ENCODE measurements at places on chromosomes 12 and 14.

- no peak for DNase-seq
Observed at GRCh38 chr14:93744176-93744575, 44.1 kb downstream of the PRIMA1 start.

GRCh38 chr14:105255021-105255507 is 6.7 kb downstream of the BTBD6 start:
- peak; percentile 21 for DNase-seq

GRCh38 chr14:104313674-104314073 is 175.3 kb downstream of the KIF26A start:
- no peak for DNase-seq

DNA sequence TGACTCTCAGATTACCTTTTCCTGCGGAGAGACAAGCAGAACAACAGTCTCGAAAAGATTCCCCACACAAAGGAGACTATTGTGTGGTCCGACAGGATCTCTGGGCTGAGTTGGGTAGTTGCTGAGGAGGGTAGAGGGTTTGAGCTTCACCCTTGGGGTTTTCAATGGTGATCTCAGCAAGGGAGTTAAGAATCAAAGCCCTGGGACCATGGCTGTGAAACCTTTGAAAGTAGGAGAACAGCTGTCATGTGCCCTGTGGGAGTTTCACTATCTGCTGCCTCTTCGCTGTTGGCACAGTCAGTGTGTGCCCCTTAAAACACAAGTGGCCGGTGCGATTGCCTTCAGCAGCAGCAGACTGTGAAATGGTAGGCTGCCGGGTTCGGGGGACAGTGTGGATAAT is 14.2 kb upstream of the PLEK2 start:
- no peak for DNase-seq

- no peak for DNase-seq
Observed at GRCh38 chr14:93548102-93548843, 117.5 kb downstream of the UNC79 start.

DNA sequence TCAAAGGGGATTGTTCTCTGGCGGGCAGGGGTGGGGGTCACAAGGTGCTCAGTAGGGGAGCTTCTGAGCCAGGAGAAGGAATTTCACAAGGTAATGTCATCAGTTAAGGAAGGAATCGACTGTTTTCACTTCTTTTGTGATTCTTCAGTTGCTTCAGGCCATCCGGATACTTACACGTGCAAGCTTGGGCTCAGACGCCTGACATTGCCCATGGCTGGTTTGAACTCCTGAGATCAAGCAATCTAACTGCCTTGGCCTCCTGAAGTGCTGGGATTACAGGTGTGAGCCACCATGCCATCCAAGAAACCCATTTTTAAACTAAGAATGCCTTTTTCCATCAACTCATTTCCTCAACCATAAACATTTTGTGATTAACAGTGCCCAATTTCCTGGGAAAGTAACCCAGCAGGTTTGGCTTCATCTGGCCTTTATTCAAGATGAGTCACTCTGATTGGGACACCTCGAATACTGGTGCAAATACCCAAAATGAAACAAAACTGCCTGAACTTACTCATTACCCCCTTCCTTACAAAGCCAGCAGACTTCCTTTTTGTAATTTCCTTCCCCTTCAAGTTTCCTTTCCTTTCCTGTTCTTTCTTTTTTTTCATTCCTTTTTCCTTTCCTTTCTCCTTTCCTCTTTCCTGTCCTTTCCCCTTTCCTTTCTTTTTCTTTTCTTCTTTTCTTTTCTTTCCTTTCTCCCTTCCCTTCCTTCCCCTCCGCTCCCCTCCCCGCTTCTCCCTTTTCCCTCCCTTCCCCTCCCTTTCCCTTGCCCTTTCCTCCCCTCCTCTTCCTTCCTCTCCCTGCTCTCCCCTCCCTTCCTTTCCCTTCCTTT is 10.2 kb upstream of the RNASE10 start:
- peak; percentile 72 for DNase-seq

- no peak for DNase-seq
Observed at GRCh38 chr12:128008341-128008740, 258.6 kb upstream of the TMEM132C start.

GRCh38 chr12:31620311-31620710 is 29.4 kb upstream of the DENND5B start:
- no peak for DNase-seq

GRCh38 chr14:76922584-76922983 is 96.4 kb downstream of the LRRC74A start:
- no peak for DNase-seq

GRCh38 chr12:110249716-110250225 is 31.3 kb upstream of the ATP2A2 start:
- no peak for DNase-seq

GRCh38 chr12:80807640-80808288 is 91.1 kb downstream of the MYF5 start:
- DNase-seq: no peak

- no peak for DNase-seq
Observed at GRCh38 chr14:58712357-58712756, 74.6 kb downstream of the DACT1 start.

DNA sequence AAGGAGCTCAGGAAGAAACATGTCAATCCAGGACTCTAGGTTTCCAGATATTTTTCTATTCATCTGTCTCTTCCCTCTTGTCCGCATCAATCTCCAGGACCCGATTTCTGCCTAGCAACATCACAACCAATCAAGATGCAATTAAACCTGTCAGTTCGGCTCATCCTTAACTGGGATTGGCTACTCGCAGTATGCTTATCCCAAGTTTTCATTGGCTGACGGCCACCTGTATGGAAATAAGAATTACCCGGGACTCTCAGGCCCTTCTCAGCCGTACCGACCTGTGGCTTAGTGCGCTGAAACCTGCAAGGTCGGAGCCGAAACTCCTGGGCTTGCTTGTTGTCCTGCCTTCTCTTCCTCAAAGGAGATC is 20.4 kb upstream of the ATP5MC2 start:
- DNase-seq: peak; percentile 37

DNA sequence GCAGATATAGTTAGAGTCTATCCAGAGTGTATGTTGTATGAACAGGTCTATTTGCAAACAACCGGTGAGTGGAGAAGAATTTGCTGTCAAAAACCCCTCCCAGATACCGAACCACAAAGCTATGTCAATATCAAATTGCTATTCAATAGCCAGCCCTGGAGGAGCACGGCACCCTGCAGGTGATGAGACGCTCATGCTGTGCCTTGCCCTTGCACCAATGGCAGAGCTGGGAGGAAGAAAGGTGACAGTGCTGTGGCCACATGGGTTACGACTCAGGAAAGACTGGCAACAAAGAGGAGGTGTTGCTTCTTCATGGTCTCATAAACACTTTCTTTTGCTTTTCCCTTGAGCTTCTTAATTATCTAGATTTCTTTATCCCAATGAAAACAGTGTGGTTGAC is 55.7 kb downstream of the PAX9 start:
- DNase-seq: no peak

GRCh38 chr12:95473231-95473883 is 595 bp upstream of the METAP2 start:
- DNase-seq: peak; percentile 62

- DNase-seq: no peak
Observed at GRCh38 chr14:76516884-76517283, 140.9 kb downstream of the ESRRB start.

DNA sequence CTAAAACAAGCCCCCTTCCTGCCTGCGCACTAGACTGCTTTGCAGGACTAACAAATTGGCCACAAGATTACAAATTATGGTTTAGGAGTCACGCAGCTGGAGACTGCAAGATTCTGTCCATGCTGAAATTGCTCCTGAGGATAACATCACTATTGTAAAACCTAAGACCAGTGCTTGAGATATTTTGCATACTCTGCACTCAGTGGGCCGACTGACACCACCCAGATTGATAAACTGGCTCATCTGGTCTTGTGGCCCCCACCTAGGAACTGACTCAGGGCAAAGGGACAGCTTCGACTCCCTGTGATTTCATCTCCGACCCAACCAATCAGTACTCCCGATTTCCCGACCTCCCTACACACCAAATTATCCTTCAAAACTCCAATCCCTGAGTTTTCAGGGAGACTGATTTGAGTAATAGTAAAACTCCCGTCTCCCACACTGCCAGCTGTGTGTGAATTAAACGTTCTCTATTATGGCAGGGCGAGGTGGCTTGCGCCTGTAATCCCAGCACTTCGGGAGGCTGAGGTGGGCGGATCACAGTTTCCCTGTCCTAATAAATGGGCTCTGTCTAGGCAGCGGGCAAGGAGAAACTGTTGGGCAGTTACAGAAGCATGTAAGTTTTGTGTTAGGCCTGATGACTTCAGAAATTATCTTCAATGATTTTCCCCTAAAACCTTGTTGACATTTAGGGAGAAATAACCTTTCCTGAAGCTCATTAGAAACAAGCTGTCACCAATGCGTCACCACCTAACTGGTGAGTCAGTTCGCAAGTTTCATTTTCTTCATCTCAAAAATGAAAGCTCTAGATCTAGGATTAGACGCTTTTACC is 5.3 kb upstream of the UBC start:
- DNase-seq: peak; percentile 77

DNA sequence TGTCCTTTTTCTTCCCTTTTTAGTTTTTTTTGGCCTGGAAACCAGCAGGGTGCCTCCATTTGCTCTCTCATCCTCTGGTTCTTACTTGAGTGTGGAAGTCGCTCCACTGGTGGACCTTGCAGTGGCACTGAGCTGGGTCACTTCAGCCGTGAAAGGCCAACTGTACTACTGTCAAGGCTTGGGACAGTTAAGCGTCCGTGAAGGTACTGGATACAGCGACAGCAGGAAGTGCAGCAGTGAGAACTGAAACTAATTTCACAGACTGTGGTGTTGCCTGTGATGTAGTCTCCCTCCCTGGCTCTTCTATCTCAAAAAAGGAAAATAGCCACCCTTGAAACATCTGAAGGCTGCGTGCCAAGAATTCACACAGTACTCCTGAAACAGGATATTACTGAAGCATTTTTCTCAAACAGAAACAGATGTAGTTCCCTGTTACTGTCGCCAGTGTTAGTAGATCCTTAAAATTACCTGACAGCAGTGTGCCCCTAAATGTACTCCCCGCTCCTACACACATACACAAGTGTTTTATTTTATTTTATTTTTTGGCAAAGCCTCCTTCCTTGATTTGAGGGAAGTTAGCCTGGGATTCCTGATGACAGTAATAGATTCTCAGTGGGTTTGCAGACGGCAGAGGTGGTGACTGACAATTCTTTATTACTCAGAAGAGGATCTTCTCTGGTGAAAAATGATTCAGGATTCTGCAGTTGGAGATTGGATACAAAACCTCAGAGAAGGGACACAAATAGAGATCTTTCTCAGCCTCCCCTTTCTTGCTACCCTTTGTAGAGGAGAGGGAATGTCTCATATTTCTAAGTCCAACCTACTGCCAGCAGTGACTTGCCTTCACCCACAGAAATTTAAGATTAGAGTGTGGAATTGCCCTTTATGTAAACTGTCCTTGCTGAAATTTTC is 4.4 kb downstream of the SUSD6 start:
- peak; percentile 89 for DNase-seq

DNA sequence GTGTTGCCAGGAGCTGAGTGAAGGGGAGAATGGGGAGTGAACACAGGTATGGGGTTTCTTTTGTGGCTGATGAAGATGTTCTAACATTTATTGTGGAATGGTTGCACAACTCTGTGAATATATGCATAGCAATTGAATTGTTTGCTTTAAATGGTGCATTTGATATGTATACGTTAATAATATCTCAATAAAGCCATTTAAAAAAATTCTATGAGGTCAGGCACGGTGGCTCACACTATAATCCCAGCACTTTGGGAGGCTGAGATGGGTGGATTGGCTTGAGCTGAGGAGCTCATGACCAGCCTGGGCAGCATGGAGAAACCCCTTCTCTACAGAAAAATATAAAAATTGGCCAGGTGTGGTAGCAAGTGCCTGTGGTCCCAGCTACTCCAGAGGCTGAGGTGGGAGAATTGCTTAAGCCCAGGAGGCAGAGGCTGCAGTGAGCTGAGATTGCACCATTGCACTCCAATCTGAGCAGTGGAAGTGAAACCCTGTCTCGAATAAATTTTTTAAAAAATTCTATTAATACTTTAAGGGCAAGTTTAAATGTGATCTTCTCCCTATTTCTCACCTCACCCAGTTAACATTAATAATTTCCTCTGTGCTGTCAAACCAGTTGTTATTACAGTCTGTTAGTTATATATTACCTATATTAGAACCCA is 65.3 kb downstream of the DENND5B start:
- peak; percentile 43 for DNase-seq

GRCh38 chr14:22282417-22282816 is 306.6 kb downstream of the DAD1 start:
- no peak for DNase-seq

DNA sequence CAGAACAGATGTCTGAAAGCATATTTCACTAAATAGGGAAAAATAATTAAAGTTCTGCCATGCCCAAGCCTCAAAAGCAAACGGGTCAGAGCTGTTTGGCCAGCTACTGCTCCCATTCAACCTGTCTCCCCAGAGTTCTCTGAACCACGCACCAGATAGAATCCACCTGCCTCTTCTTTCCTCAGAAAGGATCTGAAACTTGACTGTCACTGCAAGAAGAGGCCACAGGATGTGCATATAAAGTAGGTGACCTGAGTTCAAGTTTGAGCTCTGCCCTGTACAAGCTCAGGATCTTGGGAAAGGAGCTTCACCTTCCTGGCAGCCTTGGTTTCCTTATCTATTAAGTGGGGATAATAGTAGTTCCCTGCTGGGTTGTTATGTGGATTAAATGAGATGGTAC is 91.8 kb downstream of the NUAK1 start:
- no peak for DNase-seq

DNA sequence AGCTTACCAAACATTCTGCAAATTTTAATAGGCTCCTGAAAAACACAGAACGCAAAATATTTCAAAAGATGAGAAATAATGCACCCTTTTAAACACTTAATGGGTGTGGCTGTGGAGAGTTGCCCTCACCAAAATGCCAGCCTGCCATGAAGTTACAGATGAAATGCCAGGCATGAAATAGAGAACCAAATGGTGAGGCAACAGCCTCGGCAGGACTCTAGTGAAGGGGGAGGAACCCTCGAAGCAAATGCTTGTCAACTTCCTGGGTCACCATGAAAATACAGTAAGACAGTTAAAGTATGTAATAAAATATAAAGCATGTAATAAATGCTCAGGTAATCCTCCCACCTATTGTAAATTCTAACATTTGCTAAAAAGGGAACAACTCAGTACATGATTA is 24.1 kb downstream of the DUSP16 start:
- peak; percentile 42 for DNase-seq

- DNase-seq: no peak
Observed at GRCh38 chr12:125566-125965, 59.0 kb downstream of the IQSEC3 start.

GRCh38 chr14:102264775-102265174 is 40.2 kb downstream of the MOK start:
- no peak for DNase-seq

DNA sequence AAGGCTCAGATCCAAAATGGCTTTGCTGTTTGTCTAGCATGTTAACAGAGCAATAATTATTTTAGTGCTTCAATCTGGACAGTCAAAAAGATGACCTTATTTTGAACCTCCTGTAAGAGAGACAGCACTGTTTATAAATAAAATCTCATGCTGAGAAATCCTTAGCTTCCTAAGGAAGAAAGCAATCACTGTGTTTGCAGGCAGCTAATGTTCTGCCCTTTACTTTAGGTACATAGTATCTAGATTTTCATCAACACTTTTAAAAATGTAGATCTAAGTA is 105.3 kb downstream of the PRKD1 start:
- no peak for DNase-seq

GRCh38 chr14:99320105-99320572 is 48.1 kb upstream of the BCL11B start:
- peak; percentile 44 for DNase-seq

GRCh38 chr12:120529641-120530417 is 871 bp upstream of the COQ5 start:
- peak; percentile 68 for DNase-seq

- DNase-seq: no peak
Observed at GRCh38 chr14:62189698-62190097, 427.5 kb downstream of the SNAPC1 start.

- no peak for DNase-seq
Observed at GRCh38 chr12:97595426-97595831, 132.8 kb downstream of the RMST start.
